ENCODE measurements at places on chromosomes 13 and 19.

DNA sequence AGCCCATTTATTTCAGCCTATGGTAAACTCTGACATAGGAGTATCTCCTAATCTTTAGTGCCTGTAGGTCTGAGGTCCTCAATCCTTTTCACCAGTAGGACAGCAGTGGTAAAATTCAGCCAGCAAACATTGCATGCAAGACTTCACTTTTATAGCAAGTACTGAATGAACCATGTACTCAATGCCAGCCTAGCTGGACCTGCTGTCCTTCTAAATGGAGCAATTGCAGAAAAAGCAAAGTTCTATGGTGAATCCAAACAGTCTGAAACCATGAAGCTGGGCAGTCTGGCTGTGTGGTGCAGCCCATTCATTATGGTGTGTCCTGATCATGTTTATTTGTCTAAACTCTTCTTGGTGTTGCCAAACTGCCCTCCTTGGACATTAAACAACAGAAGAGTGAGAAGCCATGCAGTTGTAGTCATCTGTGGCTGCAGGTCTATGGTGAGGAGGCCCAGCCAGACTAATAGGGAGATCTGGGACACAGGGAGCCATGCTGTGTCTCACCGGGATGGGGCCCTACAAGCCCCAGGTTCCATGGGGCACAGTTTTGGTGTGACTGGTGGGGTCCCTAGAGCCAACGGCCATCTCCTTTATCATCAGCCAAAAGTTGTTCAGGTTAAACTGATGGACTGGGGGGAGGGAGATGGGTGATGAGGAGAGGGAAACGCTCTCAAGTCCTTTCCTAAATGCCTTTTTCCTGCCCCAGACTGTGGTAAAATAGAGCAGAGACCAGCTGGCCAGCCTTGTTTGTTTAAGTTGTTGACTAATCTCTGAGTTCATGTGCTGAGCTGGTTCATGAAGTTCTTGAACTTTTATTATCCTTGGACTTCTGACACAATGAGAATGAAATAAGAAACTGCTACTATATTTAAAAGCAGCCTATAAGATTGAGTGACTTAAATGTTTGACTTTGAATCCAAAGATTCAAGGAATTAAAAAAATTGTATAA is 20.6 kb upstream of the TNFSF11 start:
- H3K4me3 ChIP-seq = no peak overlapping the region
- H3K27ac ChIP-seq = no peak overlapping the region
- no peak for DNase-seq
- H3K27me3 ChIP-seq = no peaks in the 10 kb centered on the region
- H3K4me1 ChIP-seq = no peaks in the 10 kb centered on the region

- H3K4me1 ChIP-seq = peaks cover 30% of the 10 kb centered on the region
- no peaks in the 10 kb centered on the region for H3K36me3 ChIP-seq
- no peak for DNase-seq
- no peaks in the 10 kb centered on the region for H3K27me3 ChIP-seq
These were observed 22.6 kb downstream of the RASL11A start for GRCh38 chr13:27293076-27293691.

DNA sequence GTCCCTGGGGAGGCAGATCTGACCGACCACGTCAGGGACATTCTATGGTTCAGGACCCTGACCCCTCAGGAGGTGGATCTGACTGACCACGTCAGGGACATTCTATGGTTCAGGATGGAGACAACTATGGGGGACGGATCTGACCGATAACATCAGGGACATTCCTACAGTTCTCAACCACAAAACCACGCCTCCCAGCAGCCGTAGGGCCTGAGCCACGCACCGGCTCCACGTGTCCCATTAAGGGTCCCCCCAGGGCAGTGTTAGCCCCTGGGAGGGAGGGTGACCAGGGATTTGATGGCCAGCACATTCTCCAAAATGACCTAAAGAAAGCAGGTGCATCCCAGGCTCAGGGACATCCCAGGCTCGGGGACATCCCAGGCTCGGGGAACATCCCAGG is 49.0 kb upstream of the C13orf46 start:
- H3K4me3 ChIP-seq = no peak overlapping the region
- H3K36me3 ChIP-seq = peaks cover 92% of the 10 kb centered on the region
- H3K4me1 ChIP-seq = no peaks in the 10 kb centered on the region

GRCh38 chr13:35781036-35782000 is 304.8 kb upstream of the MAB21L1 start:
- H3K27ac ChIP-seq = no peak overlapping the region
- no peak overlapping the region for H3K4me3 ChIP-seq
- H3K27me3 ChIP-seq = no peaks in the 10 kb centered on the region
- DNase-seq = no peak
- H3K36me3 ChIP-seq = no peaks in the 10 kb centered on the region
- H3K4me1 ChIP-seq = no peaks in the 10 kb centered on the region

- DNase-seq = no peak
- H3K27me3 ChIP-seq = no peaks in the 10 kb centered on the region
- H3K36me3 ChIP-seq = no peaks in the 10 kb centered on the region
- H3K4me1 ChIP-seq = peaks cover 17% of the 10 kb centered on the region
- H3K27ac ChIP-seq = peak overlapping the region; percentile 99
- peak overlapping the region; percentile 36 for H3K4me3 ChIP-seq
These were observed 849 bp upstream of the TCF3 start for GRCh38 chr19:1653300-1653628.

- H3K27me3 ChIP-seq = no peaks in the 10 kb centered on the region
- H3K36me3 ChIP-seq = no peaks in the 10 kb centered on the region
These were observed 29.2 kb upstream of the RGCC start for GRCh38 chr13:41428155-41428554.

GRCh38 chr19:7637374-7638256 is 705 bp downstream of the STXBP2 start:
- DNase-seq = peak; percentile 23
- peak overlapping the region; percentile 77 for H3K27ac ChIP-seq
- peak overlapping the region; percentile 74 for H3K4me3 ChIP-seq

DNA sequence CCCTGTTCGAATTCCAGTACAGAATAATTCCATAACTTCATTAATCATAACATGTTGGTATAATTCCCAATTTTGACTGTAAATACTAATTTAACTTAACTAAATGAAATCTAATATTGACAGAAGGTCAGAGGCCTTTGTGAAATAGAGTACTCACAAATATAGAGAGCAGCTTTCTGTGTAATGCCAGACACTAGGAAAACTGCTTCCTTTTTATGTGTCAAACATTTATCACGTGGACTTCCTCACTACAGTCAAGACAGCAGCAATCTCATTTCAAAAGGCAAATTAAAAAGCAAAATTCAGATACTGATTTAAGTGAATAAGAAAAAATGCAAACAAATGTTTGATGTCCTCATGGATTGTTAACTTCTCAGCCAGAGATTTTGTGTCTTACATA is 13.1 kb downstream of the ITM2B start:
- H3K27ac ChIP-seq = no peak overlapping the region
- no peak overlapping the region for H3K4me3 ChIP-seq
- no peaks in the 10 kb centered on the region for H3K36me3 ChIP-seq
- H3K27me3 ChIP-seq = no peaks in the 10 kb centered on the region
- no peak for DNase-seq

- H3K27me3 ChIP-seq = no peaks in the 10 kb centered on the region
- DNase-seq = no peak
- no peak overlapping the region for H3K27ac ChIP-seq
- H3K4me1 ChIP-seq = no peaks in the 10 kb centered on the region
- no peak overlapping the region for H3K4me3 ChIP-seq
These were observed 4.8 kb downstream of the CD209 start for GRCh38 chr19:7742575-7742974.

DNA sequence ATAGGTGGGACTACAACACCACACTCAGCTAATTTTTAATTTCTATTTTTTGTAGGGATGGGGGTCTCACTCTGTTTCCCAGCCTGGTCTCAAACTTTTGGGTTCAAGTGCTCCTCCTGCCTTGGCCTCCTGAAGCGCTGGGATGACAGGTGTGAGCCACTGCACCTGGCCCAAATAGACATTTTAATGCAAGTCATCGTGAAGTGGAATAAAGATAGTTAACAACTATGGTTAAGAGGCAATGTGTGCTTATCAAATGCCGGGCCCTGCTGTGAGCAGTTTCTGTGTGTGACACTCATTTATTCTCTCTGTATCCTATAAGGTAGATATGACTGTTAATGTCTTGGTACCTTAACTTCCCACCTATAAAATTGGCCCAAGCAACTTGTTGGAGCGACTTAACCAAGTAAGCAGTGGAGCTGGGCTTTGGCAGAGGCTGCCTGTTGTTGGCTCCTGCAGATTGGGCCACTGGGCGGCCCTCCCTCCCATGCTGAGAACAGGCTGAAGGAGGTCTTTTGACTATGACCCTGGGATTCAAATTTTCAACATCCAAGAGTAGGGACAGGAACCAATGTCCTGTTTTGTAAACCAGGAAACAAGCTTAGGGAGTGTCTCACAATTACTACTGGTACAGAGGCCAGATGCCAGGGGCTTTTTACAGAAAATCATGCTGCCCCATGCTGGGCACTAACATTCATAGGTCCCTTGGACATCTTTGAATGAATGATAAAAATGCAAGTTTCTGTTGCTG is 450.7 kb downstream of the TSHZ3 start:
- no peaks in the 10 kb centered on the region for H3K36me3 ChIP-seq
- H3K27ac ChIP-seq = no peak overlapping the region
- DNase-seq = no peak
- H3K27me3 ChIP-seq = no peaks in the 10 kb centered on the region
- no peak overlapping the region for H3K4me3 ChIP-seq

DNA sequence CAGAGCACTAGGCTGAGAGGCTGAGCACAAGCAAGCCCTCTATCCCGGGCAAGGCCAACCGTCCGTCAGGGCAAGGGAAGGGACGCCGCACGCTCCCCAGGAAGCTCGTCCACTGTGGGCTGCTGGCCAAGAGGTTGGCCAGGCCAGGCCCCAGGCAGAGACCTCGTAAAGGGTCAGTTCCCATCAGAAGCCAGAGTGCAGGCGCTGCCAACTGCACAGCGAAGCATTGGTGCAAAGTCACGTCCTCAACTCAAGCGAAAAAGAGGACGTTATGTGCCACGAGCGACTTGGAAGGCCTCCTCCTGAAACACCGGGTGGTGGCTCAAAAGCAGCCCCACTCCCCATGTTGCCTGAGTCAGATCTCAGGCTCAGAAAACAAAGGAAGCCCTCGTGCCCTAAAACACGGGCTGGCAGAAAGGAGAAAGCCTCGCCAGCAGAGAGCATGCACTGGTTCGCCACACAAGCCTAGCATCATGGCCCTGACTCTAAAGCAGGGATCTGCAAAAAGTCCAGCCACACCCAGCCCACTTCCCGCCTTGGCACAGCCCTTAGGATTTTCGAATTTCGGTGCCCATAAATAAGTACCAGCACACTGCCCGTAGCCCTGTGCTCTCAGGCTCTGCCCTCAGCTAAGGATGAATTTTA is 4.7 kb downstream of the AKAP8 start:
- no peaks in the 10 kb centered on the region for H3K27me3 ChIP-seq
- DNase-seq = no peak
- peaks cover 32% of the 10 kb centered on the region for H3K4me1 ChIP-seq
- H3K36me3 ChIP-seq = peaks cover 34% of the 10 kb centered on the region
- H3K4me3 ChIP-seq = no peak overlapping the region

DNA sequence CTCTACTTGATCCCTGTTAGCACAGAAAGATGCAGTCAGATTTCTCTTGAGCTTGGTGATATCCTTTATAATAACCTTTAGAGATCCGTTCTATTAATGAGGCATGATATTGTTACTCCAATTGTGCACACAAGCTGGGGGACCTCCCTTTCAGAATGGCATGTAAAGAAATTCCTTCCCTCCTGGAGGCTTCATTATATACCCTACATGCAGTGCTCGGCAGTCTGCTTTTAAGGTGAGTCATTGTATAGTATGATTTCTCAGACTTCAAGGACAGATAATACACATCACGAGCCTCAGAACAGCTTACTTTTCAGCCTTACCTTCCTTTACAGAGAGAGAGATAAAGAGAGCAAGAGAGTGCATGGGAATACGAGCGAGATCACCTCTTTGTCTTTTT is 261.3 kb downstream of the ATP8A2 start:
- H3K4me3 ChIP-seq = no peak overlapping the region
- H3K36me3 ChIP-seq = no peaks in the 10 kb centered on the region
- H3K4me1 ChIP-seq = no peaks in the 10 kb centered on the region
- no peak overlapping the region for H3K27ac ChIP-seq

GRCh38 chr13:97100821-97101220 is 106.5 kb upstream of the OXGR1 start:
- no peak overlapping the region for H3K4me3 ChIP-seq
- no peaks in the 10 kb centered on the region for H3K4me1 ChIP-seq
- no peaks in the 10 kb centered on the region for H3K36me3 ChIP-seq

DNA sequence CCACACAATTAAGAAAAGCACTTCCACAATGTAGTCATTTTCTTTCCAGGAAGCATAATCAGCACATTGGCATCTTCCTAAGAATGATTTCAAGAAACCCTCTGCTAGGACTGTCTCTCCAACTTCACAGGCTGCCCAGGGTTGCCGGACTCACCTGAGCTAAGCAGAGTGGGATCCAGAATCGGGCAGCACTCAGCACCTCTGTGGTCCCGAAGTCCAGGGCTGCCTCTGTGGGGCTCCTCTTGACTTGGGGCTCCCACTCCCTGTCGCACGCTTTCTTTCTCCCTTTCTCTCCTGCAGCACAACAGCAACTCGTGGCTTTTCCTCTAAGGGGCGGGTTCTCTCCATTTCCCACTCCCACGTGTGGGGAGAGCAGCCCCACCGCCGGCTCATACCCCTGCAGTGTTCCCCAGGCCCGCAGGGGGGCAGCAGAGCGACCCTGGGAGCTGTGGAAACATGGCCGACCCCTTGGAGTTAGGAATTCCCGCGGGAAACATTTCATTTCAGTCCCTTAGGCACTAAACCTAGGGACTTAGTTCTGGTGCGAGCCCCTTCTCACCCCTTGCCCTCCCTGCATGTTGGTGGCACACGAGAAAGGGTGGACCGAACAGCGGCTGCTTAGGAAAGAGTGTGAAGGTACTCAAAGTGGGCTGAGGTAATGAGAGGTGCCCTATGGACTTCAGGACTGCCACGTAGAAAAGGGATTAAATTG is at the start of gene TMEM272:
Gene TMEM272, minus strand, starts transcription at position 316 of the 712 bp plus-strand sequence. CDS start 6,647 bp downstream, outside the sequence.
- DNase-seq = peak; percentile 44
- no peak within 1 kb of the TSS for H3K27ac ChIP-seq
- H3K27me3 ChIP-seq = no peaks in the 10 kb centered on the region
- no peaks in the 10 kb centered on the region for H3K36me3 ChIP-seq

- no peaks in the 10 kb centered on the region for H3K27me3 ChIP-seq
- H3K4me1 ChIP-seq = no peaks in the 10 kb centered on the region
- no peak overlapping the region for H3K4me3 ChIP-seq
- no peak overlapping the region for H3K27ac ChIP-seq
These were observed 35.0 kb upstream of the VWA8 start for GRCh38 chr13:41995946-41996345.

DNA sequence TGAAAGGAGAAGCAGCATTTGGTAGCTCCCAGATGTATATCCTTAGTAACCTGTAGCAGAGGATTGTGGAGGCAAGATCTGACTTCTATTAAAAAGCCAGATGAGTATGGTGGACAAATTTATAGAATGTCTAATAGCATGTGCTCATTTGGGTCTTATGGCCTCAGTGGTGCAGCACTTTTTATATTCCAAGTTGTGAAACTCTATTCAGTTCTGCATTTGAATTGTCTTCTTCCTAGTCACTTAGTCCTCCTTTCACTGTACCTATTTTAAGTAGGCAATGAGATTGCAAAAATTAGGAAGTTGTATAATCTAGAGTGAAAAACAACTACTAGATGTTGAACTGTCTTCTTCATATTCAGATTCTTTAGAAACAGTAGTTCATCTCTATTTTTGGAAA is 412.5 kb upstream of the PCDH9 start:
- no peak overlapping the region for H3K4me3 ChIP-seq
- no peak overlapping the region for H3K27ac ChIP-seq
- H3K27me3 ChIP-seq = no peaks in the 10 kb centered on the region
- DNase-seq = no peak
- no peaks in the 10 kb centered on the region for H3K36me3 ChIP-seq

GRCh38 chr13:81568824-81569223 is 1227.9 kb upstream of the SPRY2 start:
- H3K4me1 ChIP-seq = no peaks in the 10 kb centered on the region
- H3K27me3 ChIP-seq = no peaks in the 10 kb centered on the region
- no peak for DNase-seq
- H3K27ac ChIP-seq = no peak overlapping the region
